ENCODE measurements at places on chromosomes 6 and 20. TPM values are rescaled to one million over a fixed set of nuclear protein-coding genes. Genes with fewer than 3 reads are reported as not detected.

ECI2 gene
- total RNA-seq = 92.1 TPM

PSORS1C2 gene
- total RNA-seq = not detected

IMPG1 gene
- total RNA-seq = 0.29 TPM

ELOVL2 gene
- not detected for total RNA-seq

FUCA2 gene
- total RNA-seq = 33.6 TPM

ARID1B gene
- 53.7 TPM for total RNA-seq

C6orf118 gene
- total RNA-seq = not detected

RUNX2 gene
- total RNA-seq = under 0.01 TPM

TCP1 gene
- 310 TPM for total RNA-seq

GRM1 gene
- total RNA-seq = not detected

GSTA3 gene
- not detected for total RNA-seq

ABHD12 gene
- total RNA-seq = 23.2 TPM

SRC gene
- 20.6 TPM for total RNA-seq

KLHDC3 gene
- total RNA-seq = 137 TPM

CYP21A2 gene
- total RNA-seq = not detected

COL19A1 gene
- total RNA-seq = not detected

TULP1 gene
- not detected for total RNA-seq

AKIRIN2 gene
- total RNA-seq = 23.2 TPM

ARMH2 gene
- not detected for total RNA-seq

KCNQ5 gene
- under 0.01 TPM for total RNA-seq

FYN gene
- 185 TPM for total RNA-seq

CRISP3 gene
- not detected for total RNA-seq

PLN gene
- total RNA-seq = not detected

PCK1 gene
- total RNA-seq = not detected

OLIG3 gene
- total RNA-seq = not detected

ZNF334 gene
- under 0.01 TPM for total RNA-seq

PAQR8 gene
- 10.1 TPM for total RNA-seq
